ENCODE measurements at places on chromosomes 7 and 10. TPM values are rescaled to one million over a fixed set of nuclear protein-coding genes. Genes with fewer than 3 reads are reported as not detected.

- no peak overlapping the region for H3K4me3 ChIP-seq
- no peaks in the 10 kb centered on the region for H3K4me1 ChIP-seq
- no peaks in the 10 kb centered on the region for H3K27me3 ChIP-seq
Observed at GRCh38 chr10:130933008-130933390, 378.5 kb downstream of the TCERG1L start.

DNA sequence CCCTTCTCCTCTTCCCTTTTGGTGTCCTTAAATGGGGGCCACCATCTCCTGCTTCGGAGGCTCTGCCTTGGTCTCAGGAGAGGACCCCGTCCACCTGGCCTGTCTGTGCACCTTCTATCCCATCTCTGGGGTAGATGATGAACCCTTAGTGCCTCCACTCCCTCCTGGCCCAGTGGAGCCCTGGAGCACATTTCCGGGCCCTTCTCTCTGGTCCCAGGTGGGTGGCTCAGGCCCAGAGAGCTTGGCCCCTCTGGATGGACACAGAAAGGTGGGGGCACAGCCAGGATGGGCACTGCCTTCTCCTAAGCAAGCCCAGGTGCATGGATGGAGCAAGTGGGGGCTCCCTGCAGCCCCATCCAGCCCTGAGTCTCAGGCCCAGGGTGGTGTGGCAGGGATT is 121.4 kb upstream of the RET start:
- H3K27me3 ChIP-seq, result peaks cover 9% of the 10 kb centered on the region
- no peak overlapping the region for H3K27ac ChIP-seq
- no peaks in the 10 kb centered on the region for H3K36me3 ChIP-seq
- no peak for DNase-seq

Gene OR2A42
- not detected for total RNA-seq

DNA sequence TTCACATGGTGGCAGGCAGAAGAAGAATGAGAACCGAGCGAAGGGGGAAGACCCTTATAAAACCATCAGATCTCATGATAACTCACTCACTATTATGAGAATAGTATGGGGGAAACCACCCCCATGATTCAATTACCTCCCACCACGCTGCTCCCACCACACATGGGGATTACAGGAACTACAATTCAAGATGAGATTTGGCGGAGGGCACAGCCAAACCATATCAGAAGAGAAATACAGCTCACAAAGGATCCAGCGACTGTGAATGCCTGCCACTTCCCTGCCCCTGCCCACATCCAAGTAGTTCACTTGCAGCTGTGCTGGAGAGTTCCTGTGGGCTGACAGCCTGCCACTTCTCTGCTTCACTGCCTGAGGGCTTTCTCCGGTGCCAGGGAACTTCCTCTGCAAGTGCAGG is 148.7 kb downstream of the C7orf25 start:
- no peaks in the 10 kb centered on the region for H3K36me3 ChIP-seq
- no peak overlapping the region for H3K4me3 ChIP-seq
- DNase-seq, result no peak
- H3K27me3 ChIP-seq, result peaks cover 22% of the 10 kb centered on the region
- no peak overlapping the region for H3K27ac ChIP-seq
- H3K4me1 ChIP-seq, result no peaks in the 10 kb centered on the region

DNA sequence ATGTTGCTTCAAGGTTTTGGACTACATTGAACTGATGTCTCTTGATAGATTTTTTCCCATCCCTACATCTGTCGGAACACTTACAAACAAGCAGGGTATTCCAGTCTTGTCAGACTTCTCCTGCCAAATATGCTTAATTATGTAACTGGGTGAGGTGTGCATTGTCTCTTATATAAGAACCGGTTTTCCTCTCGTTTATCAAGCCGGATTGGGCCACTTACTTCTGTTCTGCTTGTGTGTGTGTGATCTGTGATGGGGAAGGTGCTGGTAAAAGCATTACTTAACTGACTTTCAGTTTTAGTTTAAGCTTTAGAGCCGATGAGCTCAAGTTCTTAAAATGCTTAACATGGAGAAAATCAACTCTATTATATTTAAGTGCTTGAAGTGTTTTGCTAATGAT is 57.9 kb downstream of the OTUD1 start:
- DNase-seq, result no peak
- no peaks in the 10 kb centered on the region for H3K27me3 ChIP-seq
- H3K27ac ChIP-seq, result no peak overlapping the region
- H3K4me3 ChIP-seq, result no peak overlapping the region

- H3K4me3 ChIP-seq, result no peak overlapping the region
- H3K27ac ChIP-seq, result no peak overlapping the region
- H3K36me3 ChIP-seq, result no peaks in the 10 kb centered on the region
- peaks cover 11% of the 10 kb centered on the region for H3K4me1 ChIP-seq
Observed at GRCh38 chr10:7111089-7111488, 299.7 kb downstream of the SFMBT2 start.

Gene CPA1
- not detected for total RNA-seq

DNA sequence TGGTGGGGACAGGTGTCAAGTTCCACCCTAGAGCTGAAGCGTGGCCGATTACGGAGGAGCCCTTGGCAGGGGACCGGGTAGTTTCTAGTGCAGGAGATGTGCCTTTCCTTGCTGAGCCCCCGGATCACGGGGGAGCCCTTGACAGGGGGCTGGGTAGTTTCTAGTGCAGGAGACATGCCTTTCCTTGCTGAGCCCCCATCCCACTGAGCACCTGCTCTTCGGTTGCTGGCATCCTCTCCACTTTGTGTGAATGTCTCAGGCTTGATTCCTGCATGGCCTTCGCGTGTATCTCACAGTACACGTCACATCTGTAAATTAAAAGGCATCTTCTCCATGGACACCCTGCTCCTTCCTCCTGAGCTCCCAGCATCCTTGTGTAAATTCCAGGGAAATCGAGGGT is 263.5 kb downstream of the ADARB2 start:
- H3K4me1 ChIP-seq, result no peaks in the 10 kb centered on the region
- DNase-seq, result no peak
- H3K27ac ChIP-seq, result no peak overlapping the region
- H3K36me3 ChIP-seq, result no peaks in the 10 kb centered on the region
- peaks cover 23% of the 10 kb centered on the region for H3K27me3 ChIP-seq

DNA sequence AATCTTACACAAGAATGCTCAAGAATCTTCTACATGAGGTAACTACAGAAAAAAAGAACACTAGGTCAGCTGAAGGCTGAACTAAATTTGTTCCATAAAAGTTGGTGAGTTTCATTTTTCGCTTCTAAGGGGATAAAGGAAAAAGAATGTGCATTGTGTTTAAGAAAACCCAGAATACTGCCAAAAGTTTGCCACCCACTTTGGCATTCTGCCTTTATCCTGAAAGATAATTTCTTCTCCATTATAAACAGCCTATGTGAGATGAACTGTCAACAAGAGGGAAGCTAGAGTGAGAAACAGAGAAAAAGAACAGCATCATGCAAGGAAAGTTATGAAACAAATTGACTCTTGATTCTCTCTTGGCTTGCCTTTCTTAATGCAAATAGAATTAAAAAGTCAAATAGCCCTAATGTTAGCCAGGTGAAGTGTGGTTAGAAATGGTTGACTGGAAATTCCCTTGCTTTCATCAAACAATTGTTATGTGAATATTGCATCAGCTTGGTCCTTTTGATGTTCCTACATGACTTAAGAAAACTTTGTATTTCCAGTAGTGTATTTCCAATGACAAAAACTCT is 25.8 kb downstream of the STEAP1 start:
- H3K36me3 ChIP-seq, result peaks cover 2% of the 10 kb centered on the region
- peaks cover 18% of the 10 kb centered on the region for H3K27me3 ChIP-seq
- peaks cover 28% of the 10 kb centered on the region for H3K4me1 ChIP-seq
- H3K4me3 ChIP-seq, result peak overlapping the region; percentile 18

Gene JCAD
- 0.14 TPM for total RNA-seq

GRCh38 chr7:137656850-137657232 is 189.9 kb downstream of the DGKI start:
- no peak overlapping the region for H3K4me3 ChIP-seq
- no peaks in the 10 kb centered on the region for H3K4me1 ChIP-seq
- no peak overlapping the region for H3K27ac ChIP-seq
- H3K36me3 ChIP-seq, result no peaks in the 10 kb centered on the region
- DNase-seq, result no peak
- peaks cover 5% of the 10 kb centered on the region for H3K27me3 ChIP-seq

Gene KIN
- total RNA-seq, result 15.6 TPM

DNA sequence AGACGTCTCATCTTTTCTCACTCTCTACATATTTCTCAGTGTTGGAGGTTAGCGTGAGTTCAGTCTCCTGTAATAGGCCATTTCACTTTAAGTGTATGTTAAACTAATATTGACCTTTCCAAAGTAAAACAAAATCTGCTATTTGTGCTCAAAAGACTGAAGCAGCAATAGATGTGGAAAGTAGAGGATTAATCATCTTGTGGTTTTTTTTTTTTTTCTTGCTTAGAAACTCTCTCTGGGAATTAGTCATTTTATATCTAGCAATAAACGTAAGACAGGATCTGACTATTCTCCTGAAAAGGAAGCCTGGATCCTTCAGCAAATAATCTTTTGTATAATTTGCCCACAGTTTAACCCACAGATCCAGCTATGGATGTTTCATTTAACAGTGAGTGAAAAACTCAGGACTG is 81.7 kb downstream of the NRP1 start:
- H3K27me3 ChIP-seq, result no peaks in the 10 kb centered on the region
- peak overlapping the region; percentile 78 for H3K27ac ChIP-seq
- DNase-seq, result no peak
- H3K36me3 ChIP-seq, result peaks cover 11% of the 10 kb centered on the region
- peak overlapping the region; percentile 24 for H3K4me3 ChIP-seq

GRCh38 chr10:97960269-97961056 is 70.0 kb downstream of the CRTAC1 start:
- no peak overlapping the region for H3K4me3 ChIP-seq
- H3K27me3 ChIP-seq, result peaks cover 36% of the 10 kb centered on the region
- H3K36me3 ChIP-seq, result no peaks in the 10 kb centered on the region
- no peaks in the 10 kb centered on the region for H3K4me1 ChIP-seq
- H3K27ac ChIP-seq, result no peak overlapping the region

DNA sequence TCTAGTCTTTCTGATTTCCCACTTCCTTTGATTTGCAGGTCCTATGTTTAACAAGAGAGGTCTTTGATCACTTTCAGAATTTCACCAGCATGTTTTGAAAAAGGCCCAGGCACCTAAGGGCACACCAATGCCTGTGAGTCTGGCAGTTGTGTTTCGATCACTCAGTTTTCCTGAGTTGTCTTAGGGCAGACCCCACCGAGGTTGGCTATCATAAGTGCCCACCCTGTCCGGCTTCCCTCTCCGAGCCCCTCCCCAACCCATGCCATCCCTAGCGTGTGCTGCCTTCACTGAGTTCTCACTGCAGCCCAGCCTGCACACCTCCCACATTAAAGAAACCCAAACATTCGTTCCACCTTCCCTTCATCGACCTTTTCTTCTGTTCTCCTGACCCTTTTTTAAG is 257.9 kb downstream of the GRID1 start:
- no peak overlapping the region for H3K4me3 ChIP-seq
- no peaks in the 10 kb centered on the region for H3K36me3 ChIP-seq
- H3K4me1 ChIP-seq, result no peaks in the 10 kb centered on the region
- H3K27ac ChIP-seq, result no peak overlapping the region

DNA sequence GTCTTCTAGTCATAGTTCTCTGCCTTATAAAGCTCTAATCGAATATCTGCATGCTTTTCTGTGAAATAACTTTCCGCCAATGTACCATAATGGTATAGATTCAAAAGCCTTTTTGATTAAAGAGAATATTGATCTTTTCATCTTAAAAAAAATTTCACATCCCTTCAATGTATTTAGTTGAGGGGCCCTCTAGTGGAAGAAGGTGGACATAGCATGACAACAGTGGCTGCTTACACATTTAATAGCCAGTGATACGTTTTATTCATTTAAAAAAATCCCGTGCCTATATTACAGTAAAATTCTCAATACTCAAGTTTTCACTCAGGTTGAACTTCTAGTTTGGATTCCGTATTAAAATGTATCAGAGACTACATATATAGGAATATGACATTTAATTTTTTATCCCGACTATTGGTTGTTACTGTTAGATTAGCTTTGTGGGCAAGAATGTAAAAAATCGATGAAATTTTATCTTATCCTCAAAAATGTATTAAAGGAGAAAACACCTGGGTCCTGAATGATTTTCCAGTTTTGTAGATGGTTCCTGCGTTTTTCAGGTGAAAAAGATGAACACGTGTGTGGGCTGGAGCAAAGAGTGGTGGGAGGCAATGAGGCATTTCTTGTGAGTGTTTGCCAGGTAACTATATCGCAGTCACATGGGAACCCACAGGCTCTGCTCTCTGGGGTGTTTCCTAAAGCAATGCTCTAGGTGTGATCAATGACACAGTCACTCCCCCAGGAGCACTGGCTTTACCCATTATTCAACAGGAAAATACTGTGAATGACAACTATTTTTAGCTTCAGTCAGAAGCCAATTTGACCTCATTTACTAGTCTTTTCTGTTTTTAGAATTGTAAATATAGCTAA is 24.1 kb upstream of the PNLIP start:
- H3K4me3 ChIP-seq, result no peak overlapping the region
- no peaks in the 10 kb centered on the region for H3K4me1 ChIP-seq
- H3K27me3 ChIP-seq, result peaks cover 15% of the 10 kb centered on the region
- no peaks in the 10 kb centered on the region for H3K36me3 ChIP-seq
- no peak for DNase-seq
- H3K27ac ChIP-seq, result no peak overlapping the region

DNA sequence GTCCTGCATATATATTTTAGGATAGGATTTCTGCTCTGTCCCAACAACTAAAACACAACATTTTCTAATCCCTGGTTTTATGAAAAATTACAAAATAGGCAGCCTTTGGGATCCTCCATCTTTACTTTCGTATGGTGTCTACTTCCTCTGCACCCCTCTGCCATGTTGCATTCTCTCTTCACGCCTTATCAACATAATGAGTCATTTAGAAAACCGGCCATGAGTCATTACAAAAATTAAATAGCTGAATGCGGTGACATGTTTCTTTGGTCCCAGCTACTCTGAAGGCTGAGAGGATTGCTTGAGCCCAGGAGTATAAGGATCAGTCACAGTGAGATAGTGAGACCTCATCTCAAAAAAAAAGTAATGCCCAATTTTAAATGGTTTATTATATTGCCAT is 148.1 kb upstream of the CELF2 start:
- peaks cover 23% of the 10 kb centered on the region for H3K27me3 ChIP-seq
- no peaks in the 10 kb centered on the region for H3K4me1 ChIP-seq
- no peak overlapping the region for H3K27ac ChIP-seq
- DNase-seq, result no peak
- H3K36me3 ChIP-seq, result no peaks in the 10 kb centered on the region

DNA sequence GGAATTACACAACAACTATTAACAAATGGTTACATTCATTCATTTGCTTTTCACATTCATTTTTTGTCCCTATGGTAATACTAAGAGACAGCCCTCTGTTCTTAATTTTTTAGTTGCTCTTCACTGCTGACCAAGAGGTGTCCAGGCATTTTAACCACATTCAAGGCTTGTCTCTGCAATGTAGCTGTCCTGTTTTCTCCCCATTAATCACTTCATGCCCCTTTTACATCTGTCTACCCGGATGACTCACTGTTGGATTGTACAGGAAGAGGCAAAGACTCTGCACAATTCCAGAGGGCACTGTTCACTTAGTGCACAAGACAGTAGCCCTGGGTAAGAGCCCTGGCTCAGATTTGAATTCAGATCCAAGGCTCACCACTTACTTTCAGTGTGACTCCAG is 168.5 kb downstream of the NOC3L start:
- no peak for DNase-seq
- no peaks in the 10 kb centered on the region for H3K36me3 ChIP-seq
- H3K27me3 ChIP-seq, result peaks cover 19% of the 10 kb centered on the region
- no peak overlapping the region for H3K27ac ChIP-seq

GRCh38 chr7:157795643-157796042 is 458.8 kb downstream of the DNAJB6 start:
- peaks cover 5% of the 10 kb centered on the region for H3K27me3 ChIP-seq
- no peak for DNase-seq
- no peak overlapping the region for H3K4me3 ChIP-seq
- H3K36me3 ChIP-seq, result no peaks in the 10 kb centered on the region
- H3K4me1 ChIP-seq, result no peaks in the 10 kb centered on the region

GRCh38 chr7:13778967-13779366 is 210.5 kb downstream of the ETV1 start:
- H3K4me3 ChIP-seq, result no peak overlapping the region
- DNase-seq, result no peak
- H3K27me3 ChIP-seq, result no peaks in the 10 kb centered on the region
- no peaks in the 10 kb centered on the region for H3K4me1 ChIP-seq

Gene EIF5AL1
- total RNA-seq, result 3.1 TPM
